ENCODE measurements at places on chromosomes 6 and 20.

DNA sequence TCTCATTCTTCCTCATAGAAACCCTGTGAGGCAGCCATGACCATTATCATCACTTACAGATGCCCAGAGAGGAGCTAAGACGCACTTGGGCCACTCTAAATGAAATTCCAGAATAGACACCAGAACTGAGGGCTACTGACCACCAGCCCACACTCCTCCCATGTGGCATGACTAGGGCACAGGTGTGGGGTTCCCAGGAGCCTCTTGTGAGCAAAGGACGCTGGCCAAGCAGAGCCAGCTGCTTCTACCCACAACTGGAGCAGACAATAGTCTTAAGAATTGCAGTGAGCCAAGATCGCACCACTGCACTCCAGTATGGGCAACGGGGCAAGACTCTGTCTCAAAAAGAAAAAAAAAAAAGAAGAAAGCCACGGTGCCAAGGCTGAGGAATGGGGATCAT, 10.0 kb downstream of the AHCY start:
- DNase-seq, result no peak

DNA sequence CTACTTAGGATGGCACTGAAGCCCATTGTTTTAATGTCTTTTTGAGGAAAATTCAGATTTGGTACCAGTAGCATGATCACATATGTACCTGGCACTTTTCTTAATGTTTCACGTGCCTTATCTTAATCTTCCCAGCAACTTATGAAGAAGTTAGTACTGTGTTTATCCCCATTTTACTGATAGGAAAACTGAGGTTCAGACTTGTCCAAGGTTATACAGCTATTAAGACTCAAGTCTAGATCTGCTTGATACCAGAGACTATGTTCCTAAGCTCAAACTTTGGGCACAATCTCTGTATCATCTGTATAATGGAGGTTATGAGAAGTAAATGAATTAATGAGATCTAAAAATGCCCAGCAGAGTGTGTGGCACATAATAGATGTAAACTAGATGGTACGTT, 179.7 kb upstream of the SUPT3H start:
- no peak for DNase-seq

GRCh38 chr20:50587291-50587961, 77.2 kb downstream of the PTPN1 start:
- no peak for DNase-seq

DNA sequence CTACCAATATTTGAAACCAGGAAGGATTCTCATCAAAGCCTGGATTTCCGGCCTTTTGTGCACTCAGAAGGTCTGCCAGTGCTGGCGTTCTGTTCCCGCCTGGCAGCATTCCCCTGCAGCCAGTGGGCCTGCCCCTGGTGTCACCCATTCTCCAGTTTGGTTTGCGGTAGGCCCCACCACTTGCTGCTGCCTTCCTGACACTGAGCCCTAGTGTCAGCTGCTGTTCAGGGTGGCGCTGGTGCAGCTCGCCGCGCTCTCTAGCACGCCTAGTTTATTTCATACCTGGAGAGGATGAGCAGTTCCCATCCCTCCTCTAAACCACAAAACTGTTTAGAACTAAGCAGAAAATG, 9.5 kb downstream of the NPEPL1 start:
- no peak for DNase-seq

DNA sequence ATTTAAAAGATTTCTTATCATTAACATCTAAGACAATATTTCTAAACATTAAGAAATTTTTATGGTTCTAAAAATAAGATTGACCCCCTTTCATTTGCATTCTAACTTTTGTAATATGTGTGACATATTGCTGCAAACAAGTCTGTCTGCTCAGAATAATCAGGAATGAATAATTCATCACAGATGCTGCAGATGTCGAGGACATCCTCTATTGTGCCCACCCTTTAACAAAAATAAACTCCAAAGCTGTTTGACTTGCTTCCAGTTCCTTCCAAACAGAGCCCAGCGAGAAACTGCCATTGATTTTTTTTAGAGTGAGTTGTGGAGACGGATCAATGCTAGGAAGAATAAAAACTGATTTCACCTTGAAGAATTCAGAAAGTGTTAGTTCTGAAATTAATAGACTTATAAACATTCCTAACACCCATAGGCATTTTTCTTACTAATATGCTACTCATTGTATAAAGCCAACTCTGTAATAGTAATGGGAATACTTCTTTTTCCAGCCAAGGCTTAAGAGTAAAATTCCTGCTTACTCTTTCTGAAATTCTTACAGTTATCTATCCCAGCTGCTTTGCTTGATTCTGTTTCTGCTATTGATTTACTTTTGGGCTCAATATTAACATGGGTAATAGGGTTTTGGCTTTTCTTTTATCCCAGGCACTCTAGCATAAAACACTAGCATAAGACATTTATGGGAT, 244.8 kb upstream of the FAM83B start:
- DNase-seq, result no peak

DNA sequence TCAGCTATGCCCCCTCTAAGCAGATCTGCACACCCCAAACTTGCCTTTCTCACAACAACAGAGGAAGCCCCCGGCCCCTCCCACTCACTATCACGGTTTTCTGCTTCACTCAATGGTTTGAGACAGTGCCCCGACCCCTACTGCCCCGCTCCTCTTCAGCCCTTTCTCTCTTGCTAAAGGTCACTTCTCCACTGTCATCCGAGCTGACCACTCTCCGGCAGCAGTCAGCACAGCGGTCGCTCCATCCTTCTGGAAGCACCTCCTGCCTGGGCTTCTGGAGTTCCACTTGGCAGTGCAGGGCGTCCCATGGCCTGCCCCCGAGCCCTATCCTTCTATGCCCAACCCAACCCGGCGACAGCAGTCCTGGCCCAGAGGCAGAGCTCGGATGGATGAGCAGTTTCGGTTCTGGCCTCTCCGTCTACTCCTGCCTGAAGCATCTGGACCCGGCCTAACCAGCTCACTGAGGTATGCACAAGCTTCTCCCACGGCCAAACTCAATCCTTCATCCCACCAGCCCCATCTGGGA, 4.1 kb downstream of the CTSZ start:
- DNase-seq, result no peak

DNA sequence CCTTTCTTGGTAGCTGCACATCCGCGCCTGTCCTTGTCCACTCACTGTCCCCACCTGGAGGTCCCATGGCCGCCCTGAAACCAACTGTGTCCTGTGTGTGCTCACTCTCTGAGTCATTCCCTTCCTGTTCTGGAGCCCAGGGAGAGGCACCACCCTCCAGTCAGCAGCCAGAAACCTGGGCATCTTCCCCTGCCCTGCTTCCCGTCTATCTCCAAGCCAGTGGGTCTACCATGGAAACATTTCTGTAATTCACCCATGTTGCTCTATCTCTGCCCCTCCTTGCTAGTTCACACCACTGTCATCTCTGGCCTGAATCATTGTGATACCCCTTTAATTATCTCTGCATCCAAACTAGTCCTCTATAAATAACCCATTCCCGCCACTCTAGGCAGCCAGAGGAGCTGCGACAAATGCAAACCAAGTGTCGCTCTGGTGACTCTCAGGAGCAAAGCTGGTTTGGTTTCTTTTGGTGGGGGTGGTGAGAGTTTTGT, 28.8 kb upstream of the SYNJ2 start:
- no peak for DNase-seq

DNA sequence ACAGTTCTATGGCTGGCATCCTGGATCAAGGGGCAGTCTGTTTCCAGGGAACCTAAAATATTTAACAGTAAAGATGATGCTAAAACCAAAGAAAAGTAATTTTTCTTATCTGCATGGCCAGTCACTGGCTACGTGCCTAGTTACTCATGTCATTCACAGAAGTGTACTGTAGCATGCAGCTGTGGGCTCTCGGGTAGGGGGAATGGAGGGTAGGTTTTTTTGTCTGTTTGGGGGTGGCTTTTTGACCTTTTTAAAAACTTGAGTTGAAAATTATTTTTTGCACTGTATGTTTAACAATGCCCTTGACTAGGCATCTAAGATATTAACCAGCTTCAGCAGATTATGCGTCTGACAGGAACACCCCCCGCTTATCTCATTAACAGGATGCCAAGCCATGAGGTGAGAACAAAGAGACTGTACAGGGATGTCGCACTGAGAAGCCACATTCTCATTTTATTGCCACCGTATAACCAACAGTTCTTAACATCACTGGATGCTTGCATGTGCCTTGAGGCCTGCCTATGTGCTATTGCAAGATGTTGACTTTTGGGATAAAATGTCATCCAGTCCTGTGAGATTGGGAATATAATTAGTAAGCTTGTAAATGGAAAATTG, 30.3 kb upstream of the MAPK13 start:
- no peak for DNase-seq

- DNase-seq, result no peak
These were observed 739.4 kb upstream of the FLRT3 start for GRCh38 chr20:15076785-15077184.

DNA sequence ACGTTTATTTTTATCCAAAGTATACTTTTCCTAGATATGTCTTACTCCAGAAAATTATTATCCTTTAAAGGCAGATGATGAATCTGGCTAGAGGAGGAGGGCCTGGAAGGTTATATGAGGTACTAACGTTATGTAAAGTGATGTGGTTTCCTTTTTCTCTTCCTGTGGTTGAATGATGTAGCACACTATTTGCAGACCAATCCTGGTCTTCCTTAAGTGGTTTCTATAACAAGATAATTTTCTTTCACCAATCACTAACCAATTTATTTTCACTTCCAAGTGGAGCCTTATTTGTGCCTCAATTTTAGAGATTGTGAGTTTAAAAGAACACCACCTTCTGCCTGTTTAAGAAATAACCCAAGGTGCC, 154.6 kb upstream of the SOX4 start:
- DNase-seq, result no peak

GRCh38 chr6:40389254-40389653, 197.9 kb downstream of the LRFN2 start:
- DNase-seq, result no peak

DNA sequence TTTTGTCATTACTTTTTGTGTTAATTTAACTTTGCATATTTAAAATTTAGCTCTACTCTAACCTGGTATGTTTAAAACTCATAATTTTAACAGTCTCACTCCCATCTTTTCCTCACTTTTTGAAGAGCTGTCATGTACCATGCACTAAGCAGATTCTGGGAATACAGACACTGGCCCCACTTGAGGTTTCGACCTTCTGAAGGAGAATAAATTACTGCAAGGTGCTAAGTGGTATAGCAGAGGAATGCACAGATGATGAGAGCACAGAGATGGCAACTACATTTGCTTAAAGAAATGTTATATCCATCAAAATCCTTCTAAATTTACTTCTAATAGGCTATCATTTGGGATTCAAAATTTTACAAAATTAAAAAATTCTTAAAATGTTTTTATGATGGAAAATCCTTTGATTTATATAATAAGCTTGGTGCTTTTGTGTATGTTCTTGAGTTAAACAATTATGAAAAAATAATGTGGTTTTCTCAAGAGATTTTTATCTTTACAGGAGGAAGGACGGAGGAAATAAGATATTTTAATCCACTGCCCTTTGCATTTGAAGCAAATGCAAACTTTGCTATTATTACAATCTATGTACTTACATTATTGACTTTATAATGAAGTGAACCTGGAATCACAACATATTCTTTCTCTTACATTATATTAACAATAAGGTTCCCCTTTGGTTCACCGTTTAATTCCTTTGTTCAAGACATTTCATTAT, 79.3 kb downstream of the AHI1 start:
- no peak for DNase-seq

GRCh38 chr6:150759483-150759882, 106.0 kb upstream of the MTHFD1L start:
- no peak for DNase-seq

- DNase-seq, result no peak
These were observed 171.6 kb downstream of the THBS2 start for GRCh38 chr6:169082093-169082492.

GRCh38 chr6:43738877-43739641, 31.0 kb upstream of the VEGFA start:
- no peak for DNase-seq

GRCh38 chr6:86030875-86031274, 388.2 kb upstream of the SYNCRIP start:
- DNase-seq, result no peak

DNA sequence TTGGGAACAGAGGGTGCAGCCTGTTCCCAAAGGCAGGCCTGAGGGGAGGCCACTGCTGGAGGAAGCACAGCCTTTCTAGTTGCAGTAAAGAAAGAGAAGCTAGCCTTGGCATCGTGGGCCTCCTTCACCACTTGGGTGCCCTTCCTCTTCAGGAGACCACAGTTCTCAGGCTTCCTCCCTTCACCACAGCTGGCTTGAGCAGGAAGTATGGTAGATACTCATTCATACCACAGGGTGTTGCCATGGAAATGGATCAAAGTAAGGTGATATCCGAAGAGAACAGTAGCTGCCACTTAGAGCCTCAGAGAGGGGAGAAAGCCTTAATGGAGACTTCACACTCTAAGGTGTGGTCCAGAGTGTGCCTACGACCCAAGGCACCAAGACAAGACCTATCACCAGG, 120.4 kb upstream of the RIPOR2 start:
- DNase-seq, result no peak

DNA sequence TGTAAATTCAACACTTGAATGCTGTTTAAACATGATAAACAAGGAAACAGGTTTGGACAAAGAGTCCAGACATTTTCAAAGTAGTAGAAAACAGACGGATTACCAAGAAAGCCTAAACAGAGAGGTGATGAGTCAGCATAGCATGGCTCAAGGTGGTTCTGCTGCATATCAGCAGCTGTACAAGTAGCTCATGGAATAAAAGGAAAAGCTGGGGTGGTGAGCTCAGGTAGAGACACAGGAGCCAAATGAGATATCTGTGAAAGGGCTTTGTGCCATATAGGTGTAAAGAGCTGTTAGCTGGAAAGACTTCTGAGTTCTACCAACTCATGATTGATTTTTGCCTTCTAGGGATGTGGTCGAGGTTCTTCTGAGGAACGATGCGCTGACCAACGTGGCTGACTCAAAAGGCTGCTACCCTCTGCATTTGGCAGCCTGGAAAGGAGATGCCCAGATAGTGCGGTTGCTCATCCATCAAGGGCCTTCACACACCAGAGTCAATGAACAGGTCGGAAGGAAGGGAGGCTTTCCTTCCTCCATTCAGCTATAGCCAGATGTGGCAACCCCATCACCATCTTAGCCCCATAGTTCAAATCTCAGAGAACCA, 80.7 kb downstream of the ANKS1A start:
- DNase-seq, result no peak

GRCh38 chr6:4892785-4893485, 110.9 kb downstream of the RPP40 start:
- DNase-seq, result no peak

GRCh38 chr6:108874470-108875160, 26.4 kb downstream of the ARMC2 start:
- DNase-seq, result no peak

GRCh38 chr6:148590883-148591282, 155.9 kb upstream of the UST start:
- DNase-seq, result no peak

GRCh38 chr6:169800116-169800667, 48.8 kb downstream of the ERMARD start:
- DNase-seq, result no peak

DNA sequence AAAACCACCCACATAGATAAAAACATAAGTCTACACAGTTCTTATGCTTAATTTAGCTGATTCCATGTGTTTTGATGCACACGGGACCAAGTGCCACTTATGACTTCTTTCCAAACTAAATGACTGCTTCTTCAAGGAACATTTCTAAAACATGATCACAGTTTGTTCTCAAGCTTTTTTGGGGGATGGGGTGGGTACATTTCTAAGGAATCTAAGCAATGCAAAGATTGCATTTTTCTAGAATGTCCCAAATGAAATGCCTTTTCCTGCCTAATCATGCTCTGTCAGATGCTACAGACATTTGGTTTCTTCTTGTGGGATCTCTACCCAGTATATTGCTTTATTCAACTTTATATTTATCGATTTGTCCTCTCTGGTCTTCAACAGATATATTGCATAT, 496.8 kb upstream of the JAG1 start:
- no peak for DNase-seq

Data from caudate nucleus (tissue), 63 donors.